ENCODE measurements at places on chromosomes 7 and 10.

- no peak for DNase-seq
These were observed 114.4 kb upstream of the ADARB2 start for GRCh38 chr10:1851762-1852161.

DNA sequence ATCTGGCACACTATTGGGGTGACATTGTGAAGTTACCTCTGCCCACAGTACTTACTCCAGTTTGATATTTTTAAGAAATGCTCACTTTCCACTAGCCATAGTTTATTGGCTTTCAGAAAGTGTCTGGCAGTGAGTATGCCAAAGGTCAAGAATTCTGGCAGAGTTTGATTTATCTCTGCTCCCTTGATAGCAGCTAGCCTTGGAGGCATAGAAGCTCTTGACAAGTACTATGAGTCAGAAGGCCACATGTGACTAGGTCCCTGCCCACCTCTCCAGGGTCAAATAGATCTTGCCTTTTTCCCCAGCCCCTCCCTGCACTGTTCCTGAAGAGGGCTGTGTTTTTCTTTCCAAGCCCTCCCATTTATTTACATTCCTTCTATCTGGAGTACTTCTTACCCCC, 202.2 kb downstream of the AUTS2 start:
- no peak for DNase-seq

DNA sequence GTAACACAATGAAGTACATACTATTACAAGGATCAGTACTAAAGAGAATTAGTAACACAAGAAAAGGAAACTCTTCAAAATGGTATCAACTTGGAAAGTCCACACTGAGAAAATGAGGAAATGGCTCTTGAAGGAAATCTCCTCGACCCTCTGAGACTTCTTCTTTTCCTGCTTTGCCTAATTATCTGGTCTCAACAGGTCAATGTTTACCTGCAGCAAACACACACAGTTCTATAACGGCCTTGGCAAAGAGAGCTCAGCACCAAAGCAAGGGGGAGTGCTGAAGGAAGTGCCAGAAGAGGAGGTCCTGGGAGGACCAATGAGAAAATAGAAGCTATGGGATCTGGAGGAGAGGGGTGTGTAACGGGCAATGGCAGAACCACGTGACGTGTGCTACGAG, 21.9 kb downstream of the CHCHD3 start:
- DNase-seq, result no peak

GRCh38 chr10:128022261-128023196, 103.7 kb downstream of the MKI67 start:
- DNase-seq, result no peak

DNA sequence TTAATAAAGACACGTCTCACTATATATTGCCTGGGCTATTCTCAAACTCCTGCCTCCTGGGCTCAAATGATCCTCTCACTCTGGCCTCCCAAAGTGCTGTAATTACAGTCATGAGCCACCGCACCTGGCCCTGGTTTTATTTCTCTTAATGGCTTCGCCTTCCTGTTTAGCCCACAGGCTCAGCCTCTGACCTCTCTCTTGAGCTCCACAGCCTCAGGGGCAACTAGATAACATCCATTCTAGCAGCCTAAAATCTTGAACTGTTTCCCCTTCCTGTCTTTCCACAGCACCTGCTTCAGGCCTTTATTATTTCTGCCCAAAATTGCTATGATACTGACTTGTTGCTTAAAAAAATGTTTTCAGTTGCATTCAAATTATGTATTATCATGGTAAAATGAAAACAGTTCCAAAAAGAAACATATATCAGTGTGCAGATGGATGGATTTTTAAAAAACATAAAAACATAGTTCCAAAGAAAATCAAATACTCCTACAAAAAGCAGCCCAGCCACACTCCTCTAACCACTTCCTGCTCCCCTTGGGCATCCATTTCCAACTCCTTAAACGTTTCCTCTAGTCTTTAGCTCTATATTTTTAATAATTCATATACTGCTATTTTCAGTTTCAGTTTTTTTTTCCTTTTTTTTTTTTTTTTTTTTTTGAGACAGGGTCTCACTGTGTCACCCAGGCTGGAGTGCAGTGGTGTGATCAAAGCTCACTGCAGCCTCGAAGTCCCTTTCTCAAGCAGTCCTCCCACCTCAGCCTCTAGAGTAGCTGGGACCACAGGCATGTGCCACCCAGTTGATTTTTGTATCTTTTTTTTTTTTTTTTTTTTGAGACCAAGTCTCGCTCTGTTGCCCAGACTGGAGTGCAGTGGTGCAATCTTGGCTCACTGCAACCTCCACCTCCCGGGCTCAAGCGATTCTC, 5.1 kb upstream of the BAZ1B start:
- no peak for DNase-seq

- DNase-seq, result no peak
These were observed 87.2 kb upstream of the A1CF start for GRCh38 chr10:50972591-50972990.

DNA sequence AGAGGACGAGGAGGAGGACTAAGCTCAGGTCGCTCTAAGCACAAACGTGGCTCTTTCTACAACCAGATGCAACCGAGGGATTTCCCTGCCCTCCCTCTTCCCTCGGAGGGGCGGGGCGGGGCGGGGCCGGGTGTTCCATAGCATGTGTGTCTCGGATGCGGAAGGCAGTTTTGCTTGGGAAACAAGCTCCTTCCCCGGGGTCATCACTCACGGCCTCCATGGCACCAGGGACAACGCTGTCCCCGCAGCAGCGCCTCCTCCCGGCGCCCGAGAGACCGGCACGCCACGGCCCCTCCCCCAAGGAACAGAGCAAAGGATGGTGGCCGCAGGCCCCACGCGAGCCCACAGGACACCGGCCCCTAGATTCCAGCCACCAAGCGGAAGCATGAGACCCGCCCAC, 110.5 kb downstream of the PAXIP1 start:
- no peak for DNase-seq

DNA sequence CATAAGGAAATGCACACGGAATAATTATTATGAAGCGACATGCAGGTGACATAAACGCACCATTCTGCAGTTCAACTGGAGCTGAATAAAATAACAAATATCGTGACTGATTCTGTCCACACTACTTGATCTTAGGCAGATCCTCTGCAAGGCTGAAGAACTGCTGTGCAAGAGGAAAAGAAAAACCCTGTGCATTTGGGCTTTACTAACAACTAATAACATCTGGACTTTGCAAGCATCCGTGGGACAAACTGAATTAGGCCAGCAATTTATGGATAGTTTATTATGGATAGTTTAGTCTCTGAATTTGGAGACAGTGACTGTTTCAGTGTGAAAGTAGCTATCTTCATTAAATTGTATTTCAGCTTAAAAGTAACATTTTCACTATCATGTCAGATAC, 309.4 kb downstream of the SFMBT2 start:
- no peak for DNase-seq

DNA sequence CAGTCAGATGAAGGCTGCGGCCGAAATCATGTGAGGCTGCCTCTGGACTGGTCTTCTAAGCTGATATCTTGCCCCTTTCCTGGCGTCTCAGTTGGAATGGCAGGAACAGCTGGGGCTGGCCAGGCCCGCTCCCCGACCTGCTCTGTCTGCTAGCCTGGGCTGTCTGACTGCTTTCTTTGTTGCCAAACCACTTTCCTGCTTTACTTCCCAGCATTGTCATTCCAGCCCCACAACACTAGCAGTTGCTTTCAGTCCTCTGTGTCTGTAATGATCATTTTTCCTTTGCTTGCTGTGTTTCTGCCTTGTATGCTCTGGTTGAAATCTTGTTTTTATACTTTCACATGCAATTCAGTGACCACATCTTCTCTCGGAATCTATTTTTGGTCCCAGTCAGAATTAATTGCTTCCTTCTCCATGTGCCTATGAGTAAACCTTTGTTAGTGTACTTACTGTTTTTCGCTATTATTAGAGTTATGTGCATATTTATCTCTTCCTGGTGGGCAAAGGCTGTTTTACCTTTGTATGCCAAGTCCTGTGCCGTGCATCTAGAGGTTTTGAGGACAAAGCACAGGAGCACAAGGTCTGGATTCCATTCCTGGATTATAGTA, 21.6 kb downstream of the PRPF18 start:
- no peak for DNase-seq

DNA sequence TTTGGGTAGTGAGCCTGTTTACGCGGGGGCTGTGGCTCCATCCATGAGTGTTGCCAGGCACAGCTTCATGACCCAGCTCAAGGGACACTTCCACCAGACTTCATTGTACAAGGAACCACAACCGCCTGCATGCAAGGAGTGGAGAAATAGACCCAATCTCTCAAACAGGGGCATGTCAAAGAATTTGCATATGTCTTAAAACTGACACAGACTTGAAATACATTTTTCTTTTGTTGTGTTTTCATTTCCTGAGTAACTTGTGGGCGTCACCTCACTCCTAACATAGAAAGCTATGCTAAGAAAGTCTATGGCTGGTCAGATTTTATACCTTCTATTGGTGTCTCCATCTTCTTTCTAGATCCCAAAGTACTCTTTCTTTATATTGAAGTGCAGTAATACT, 266.2 kb upstream of the RNF32 start:
- DNase-seq, result no peak

DNA sequence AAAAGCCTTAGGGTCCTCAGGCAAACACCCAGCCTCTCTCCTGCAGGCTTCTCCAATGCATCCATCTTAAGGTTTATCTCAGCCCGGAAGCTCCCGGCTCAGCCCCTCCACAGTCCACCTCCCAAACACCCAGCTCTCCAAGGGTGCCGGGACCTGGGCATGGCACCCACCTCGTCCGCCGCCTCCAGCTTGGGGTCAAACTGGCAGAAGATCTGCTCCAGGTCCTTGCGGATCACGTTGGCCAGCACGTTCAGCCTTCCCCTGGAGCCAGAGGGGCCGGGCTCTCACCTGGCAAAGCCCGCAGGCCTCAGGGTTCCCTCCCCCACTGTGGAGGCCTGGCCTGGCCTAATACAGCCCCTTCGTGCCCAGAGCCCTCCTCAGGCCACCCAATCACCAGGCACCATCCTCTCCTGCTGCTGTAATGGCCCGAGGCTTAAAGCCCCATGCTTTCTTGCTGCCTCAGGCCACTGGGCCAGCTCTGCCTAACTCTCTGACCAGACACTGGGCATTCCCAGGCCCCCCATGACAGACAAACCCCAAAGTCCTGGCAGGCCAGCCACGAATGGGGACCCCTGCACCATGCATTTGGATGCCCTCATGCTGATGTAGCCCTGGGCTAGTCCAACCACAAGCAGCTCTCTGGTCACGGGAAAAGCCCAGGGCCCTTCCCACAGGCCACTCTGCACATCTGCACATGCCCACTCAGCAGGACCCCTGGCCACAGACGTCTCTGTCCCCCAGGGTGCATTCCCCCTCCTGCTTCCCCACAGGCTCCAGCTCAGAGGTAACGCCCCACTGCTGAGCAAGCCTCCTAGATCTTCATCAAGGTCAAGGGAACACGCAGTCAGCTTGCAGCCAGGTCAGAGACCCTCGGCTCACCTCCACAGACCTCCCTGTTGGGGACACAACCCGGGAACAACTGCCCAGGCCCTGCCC, 12.3 kb downstream of the OGDHL start:
- DNase-seq, result no peak

DNA sequence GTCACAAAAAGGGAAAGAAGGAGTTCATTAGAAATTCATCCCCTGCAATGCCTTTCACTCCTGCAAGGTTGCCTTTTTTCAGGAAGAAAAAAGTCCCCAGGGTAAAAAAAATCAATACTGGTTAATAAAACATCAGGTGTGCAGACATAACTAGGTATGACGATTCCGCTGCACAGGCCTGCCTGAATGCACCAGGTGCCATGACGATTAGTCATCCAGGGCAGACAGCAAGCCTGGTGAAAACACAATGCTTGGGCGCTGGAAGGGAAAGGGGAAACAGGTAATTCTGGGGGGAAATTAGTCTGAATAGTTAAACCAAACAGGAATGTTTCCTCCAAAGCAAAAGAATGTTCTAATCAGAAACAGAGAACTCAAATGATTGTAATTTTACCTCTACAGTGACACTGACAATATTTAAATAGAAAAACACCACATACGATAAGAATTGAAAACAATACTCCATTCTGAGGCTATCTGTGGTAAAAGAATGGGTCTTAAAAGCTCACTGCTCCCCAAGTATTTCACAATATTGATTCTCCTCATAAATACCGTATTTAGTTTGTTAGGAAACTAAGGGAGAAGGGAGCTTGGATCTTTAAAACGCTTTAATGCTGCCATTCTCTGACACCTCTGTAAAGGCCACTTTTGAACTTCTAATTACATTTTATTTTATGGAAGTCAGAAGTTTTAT, 45.2 kb downstream of the VPS41 start:
- no peak for DNase-seq

DNA sequence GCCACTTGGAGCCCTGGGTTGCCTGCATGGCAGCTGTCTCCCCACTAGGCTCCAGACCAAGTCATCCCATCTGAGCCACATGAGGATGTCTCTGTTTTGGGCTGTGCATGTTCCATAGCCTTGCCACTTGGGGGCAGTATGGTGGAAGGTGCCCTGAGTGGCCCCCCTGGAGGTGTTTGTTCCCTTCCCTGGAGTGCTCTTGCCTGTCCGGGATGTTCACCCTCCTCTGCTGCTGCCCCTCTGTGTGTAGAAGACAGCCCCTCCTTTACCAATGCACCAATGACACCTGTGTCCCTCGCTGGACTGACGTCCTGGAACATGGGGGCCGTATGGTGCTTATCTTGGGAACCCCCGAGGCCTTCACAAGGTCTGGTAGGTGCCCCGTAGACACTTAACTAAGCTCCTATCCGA, 100.2 kb downstream of the ACTR3B start:
- no peak for DNase-seq

GRCh38 chr10:15588635-15589508, 130.8 kb downstream of the ITGA8 start:
- no peak for DNase-seq

- DNase-seq, result no peak
These were observed 1.6 kb downstream of the VAX1 start for GRCh38 chr10:117136391-117136975.

GRCh38 chr7:88842201-88842600, 46.7 kb upstream of the TEX47 start:
- DNase-seq, result no peak

DNA sequence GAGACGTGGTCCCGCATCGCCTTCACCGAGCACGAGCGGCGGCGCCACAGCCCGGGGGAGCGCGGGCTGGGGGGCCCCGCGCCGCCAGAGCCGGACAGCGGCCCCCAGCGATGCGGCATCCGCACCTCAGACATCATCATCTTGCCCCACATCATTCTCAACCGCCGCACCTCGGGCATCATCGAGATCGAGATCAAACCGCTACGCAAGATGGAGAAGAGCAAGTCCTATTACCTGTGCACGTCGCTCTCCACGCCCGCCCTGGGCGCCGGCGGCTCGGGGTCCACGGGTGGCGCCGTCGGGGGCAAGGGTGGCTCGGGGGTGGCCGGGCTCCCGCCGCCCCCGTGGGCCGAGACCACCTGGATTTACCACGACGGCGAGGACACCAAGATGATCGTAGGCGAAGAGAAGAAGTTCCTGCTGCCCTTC, 737 bp downstream of the CNNM2 start:
- no peak for DNase-seq

- no peak for DNase-seq
These were observed 96.5 kb downstream of the LRRC4 start for GRCh38 chr7:127934711-127935110.

GRCh38 chr7:19665399-19666008, 43.3 kb downstream of the POLR1F start:
- DNase-seq, result no peak

- no peak for DNase-seq
These were observed 27.8 kb upstream of the NUB1 start for GRCh38 chr7:151313857-151314256.
